ENCODE measurements at places on chromosomes 6 and 20.
A peak's percentile ranks its signal among the peaks of the same experiment; 100 is the strongest.

GRCh38 chr6:30483677-30484279, 5.5 kb upstream of the HLA-E start:
- DNase-seq = no peak

DNA sequence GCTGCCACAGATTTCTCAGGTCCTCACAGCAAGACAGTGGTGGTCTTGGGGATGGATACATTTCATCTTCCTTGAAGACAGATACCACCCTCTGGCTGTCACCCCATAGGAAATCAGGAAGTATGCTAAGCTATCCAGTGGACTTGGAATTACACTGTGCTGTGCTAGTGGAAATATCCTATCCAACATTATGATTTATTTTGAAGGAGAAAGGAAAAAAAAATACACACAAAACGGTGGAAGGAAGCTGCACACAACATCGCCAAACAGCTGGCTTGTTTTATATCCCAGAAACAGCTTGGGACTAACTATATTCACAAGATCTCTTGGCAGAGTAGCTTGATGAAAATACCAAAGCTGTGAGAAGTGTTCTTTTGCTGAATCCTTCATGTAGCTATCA, 257.6 kb downstream of the LAMA2 start:
- DNase-seq = no peak

- DNase-seq = no peak
Measured at GRCh38 chr6:88975369-88975768, 12.0 kb upstream of the RNGTT start.

GRCh38 chr6:28782113-28782673, 141.6 kb downstream of the TRIM27 start:
- no peak for DNase-seq

DNA sequence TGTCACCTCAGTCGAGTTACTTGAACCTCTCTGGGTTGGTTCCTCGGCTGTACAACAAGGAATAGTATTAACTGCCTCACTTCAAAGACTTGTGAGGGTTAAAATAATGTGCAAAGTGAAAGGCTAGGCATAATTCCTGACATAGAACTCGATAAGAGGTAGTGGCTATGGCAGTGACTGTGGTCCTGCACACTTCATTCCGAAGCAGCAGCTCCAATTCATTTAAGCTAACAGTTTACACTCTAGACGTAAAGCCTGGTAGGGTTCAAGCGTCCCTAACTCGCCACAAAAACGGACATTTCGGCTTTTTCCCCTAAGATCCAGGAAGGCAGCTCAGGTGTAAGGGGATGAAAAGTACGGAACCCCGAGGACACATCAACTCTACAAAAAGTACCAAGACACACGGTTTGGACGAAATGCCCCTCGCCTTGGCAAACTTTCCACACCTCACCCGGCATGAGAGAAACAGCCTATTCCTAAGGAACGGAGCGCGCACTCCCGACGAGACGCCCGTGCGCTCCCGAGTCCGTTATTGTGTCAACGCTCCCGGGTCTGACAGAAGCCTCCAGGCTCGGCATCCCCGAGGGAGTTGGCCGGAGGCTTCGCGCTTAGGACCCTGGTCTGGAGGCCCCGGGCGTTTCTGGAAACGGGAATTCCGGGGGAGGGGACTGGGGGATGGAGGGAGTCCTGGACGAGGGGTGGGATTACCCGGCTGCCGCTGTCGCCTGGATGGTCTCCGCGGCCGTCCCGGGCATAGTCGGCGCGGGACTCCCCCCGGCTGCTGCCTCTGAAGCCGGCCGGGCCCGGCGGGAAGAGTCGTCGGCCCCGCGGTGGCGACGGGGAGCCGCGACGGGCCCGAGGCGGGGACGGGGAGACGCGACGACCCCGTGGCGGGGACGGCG, 937 bp downstream of the ZNF318 start:
- DNase-seq = no peak

- no peak for DNase-seq
Measured at GRCh38 chr6:80245043-80245442, 138.6 kb downstream of the BCKDHB start.

GRCh38 chr20:17662333-17663039, 19.6 kb downstream of the RRBP1 start:
- DNase-seq = no peak

DNA sequence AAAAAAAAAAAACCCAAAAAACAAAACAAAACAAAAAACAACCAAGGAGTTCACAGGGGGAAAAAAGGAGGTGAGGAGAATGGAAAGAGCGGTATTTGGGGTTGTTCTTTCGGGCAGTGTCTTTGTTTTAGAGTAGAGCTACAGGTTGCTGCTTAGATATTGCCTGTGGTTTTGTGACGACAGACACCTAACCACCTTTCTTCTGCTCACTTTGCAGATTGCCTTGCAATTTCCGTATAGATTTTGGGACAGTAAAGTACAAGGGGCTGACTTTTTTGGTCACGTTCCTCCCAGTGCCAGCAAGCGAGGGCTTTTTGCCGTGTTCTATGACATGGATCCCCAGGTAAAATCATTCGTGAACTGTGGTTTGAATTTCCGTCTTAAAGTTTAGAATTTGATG, 50.9 kb downstream of the DEK start:
- no peak for DNase-seq

DNA sequence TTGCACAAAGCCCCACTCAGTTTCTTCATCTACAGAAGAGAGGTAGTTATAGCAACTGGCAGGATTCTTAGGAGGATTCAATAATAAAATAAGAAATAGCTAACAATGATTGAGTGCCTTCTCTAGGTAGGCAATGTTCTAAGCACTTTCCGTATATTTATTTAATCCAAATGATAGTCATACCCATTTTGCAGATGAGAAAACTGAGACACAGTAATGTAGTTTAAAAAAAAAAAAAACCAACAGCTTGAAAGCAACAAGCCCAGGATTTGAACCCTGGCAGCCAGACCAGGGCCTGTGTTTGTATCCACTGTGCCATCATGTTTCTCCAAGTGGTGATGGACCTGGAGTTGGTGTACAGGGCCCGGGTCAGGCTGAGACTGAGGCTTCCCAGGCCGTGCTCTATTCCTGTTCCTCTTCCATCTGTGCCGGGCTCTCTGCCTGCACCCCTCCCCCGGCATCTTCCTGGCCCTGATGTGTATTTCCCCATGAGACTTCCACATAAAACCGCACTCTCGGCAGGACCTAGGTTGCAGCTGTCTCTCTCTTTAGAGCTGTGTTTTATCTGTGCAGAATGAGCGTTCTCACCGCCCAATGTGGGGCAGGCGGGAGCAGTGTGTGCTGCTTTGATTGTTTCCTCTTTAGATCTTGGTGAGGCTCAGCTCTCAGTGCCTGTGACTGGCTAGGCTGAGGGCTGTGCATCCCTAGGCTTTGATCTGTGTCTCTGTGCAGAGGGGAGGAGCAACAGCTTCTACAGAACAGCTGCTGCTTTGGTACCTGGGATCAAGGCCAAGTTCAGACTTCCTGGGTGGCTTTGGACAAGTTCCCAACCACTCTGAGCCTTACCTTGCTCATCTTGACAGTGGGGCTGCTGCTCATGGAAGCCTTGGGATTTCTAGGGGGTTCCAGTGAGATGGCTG, 49.5 kb downstream of the TOX2 start:
- DNase-seq = no peak

DNA sequence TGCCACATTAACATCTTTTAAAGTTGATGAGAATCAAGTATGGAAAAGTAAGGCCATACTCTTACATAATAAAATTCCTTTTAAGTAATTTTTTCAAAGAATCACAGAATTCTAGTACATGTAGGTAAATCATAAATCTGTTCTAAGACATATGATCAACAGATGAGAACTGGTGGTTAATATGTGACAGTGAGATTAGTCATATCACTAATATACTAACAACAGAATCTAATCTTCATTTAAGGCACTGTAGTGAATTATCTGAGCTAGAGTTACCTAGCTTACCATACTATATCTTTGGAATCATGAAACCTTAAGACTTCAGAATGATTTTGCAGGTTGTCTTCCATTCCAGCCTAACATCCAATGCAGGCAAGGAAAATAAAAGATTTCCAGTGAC, 11.6 kb downstream of the PLN start:
- no peak for DNase-seq

- no peak for DNase-seq
Measured at GRCh38 chr20:46246559-46246958, 61.7 kb downstream of the CDH22 start.

GRCh38 chr6:97068211-97068610, 143.7 kb downstream of the KLHL32 start:
- DNase-seq = no peak

- DNase-seq = no peak
Measured at GRCh38 chr20:64232794-64233193, 22.8 kb upstream of the PCMTD2 start.

DNA sequence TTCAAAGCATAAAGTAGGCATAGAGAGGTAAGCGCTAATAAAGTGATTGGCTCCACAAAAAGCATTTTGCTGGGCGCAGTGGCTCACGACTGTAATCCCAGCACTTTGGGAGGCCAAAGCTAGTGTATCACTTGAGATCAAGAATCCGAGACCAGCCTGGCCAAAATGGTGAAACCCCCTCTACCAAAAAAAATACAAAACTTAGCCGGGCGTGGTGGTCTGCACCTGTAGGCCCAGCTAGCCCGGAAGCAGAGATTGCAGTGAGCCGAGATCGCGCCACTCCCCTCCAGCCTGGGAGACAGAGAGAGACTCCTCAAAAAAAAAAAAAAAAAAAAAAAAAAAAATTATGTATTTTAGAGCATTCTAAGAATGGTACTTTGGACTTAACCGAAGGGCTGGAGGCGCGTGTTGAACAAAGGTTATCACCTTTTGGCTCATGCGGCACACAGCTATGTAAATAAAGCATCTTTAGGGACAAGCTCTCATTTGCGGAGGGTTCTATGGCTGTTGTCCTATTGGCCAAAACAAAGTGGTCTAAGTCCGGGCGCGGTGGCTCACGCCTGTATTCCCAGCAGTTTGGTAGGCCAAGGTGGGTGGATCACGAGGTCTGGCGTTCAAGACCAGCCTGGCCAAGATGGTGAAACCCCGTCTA, 17.4 kb downstream of the HFE start:
- no peak for DNase-seq

GRCh38 chr20:47253872-47254271, 102.6 kb downstream of the ZMYND8 start:
- no peak for DNase-seq

- no peak for DNase-seq
Measured at GRCh38 chr6:46555129-46555528, 63.9 kb upstream of the RCAN2 start.

- no peak for DNase-seq
Measured at GRCh38 chr6:122678841-122679240, 68.6 kb downstream of the PKIB start.

- peak; percentile 15 for DNase-seq
Measured at GRCh38 chr6:44475779-44476434, 88.4 kb downstream of the CDC5L start.

GRCh38 chr6:56227071-56227879, 20.1 kb downstream of the COL21A1 start:
- no peak for DNase-seq

- no peak for DNase-seq
Measured at GRCh38 chr6:84556541-84557335, 207.7 kb downstream of the TBX18 start.

GRCh38 chr6:79842376-79843040, 104.8 kb downstream of the ELOVL4 start:
- DNase-seq = no peak

DNA sequence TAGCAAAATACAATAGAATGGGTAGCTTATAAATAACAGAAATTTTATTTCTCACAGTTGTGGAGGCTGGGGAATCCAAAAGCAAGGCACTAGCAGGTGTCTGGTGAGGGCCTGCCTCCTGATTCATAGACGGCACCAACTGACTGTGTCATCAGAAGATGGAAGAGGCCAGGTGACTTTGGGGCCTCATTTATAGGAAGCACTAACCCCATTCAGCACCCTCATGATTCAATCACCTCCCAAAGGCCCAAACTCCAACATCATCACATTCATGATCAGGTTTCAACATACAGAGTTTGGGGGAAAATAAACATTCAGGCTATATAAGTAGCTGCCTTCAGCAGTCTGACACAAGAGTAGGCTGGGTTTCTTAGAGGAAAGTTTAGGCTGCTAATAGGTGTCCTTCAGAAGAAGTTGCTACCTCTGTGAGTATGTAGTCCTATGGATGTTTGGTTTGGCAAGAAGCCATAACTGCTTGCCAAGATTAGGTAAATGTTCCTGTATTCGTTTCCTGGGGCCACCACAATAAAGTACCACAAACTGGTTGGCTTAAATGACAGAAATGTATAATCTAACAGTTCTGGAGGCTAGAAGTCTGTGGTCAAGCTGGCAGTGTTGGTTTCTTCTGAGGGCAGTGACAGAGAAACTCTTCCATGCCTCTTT, 48.8 kb downstream of the NT5E start:
- no peak for DNase-seq

- no peak for DNase-seq
Measured at GRCh38 chr20:59645271-59645670, 40.9 kb downstream of the PHACTR3 start.

DNA sequence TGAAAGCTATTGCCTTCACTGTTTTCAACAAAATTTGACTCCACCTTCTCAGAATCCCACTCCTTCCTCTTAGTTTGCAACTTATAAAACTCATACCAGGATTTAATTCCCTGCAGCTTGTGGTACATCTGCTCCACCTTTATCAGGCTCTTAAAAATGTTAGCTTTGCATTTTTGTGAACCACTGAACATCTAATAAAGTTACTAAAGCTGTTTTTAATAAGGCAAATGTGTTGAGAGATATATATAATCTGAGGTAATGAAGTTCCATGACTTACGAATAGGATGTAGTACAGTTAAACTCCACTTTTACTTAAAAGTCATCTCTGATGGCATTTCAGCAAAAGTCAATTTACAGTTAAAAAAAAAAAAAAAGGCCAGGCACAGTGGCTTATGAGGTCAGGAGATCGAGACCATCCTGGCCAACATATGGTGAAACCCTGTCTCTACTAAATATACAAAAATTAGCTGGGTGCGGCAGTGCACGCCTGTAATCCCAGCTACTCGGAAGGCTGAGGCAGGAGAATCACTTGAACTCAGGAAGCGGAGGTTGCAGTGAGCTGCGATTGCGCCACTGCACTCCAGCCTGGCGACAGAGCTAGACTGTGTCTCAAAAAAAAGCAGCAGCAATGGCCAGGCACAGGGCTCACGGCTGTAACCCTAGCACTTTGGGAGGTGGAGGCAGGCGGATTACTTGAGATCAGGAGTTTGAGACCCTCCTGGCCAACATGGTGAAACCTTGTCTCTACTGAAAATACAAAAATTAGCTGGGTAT, 106.2 kb downstream of the KIF13A start:
- no peak for DNase-seq

- no peak for DNase-seq
Measured at GRCh38 chr6:52728394-52728793, 34.9 kb downstream of the GSTA2 start.

DNA sequence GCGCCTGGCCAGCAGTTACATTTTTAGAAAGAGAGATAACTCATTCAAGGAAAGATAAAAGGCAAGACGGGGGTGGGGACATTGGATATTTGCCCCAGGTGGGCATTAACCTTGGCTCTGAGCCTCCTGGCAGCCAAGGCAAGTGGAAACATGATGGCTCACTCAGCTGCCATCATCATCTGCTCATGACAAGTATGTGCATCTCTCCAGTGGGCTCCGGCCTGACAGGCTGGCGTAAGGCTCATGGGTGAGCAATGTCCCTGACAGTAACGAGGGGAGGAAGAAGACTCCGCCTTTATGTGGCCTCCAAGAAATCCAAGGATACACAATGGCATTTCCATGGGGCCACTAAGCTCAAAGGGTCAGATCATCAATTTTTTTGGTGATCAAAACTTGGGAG, 13.3 kb downstream of the ANKRD60 start:
- no peak for DNase-seq

All from activated CD8-positive, alpha-beta memory T cell treated with anti-CD3 and anti-CD28 coated beads for 4 hours (primary cell).